ENCODE measurements at places on chromosomes 16 and 17. TPM values are rescaled to one million over a fixed set of nuclear protein-coding genes. Genes with fewer than 3 reads are reported as not detected.

DNA sequence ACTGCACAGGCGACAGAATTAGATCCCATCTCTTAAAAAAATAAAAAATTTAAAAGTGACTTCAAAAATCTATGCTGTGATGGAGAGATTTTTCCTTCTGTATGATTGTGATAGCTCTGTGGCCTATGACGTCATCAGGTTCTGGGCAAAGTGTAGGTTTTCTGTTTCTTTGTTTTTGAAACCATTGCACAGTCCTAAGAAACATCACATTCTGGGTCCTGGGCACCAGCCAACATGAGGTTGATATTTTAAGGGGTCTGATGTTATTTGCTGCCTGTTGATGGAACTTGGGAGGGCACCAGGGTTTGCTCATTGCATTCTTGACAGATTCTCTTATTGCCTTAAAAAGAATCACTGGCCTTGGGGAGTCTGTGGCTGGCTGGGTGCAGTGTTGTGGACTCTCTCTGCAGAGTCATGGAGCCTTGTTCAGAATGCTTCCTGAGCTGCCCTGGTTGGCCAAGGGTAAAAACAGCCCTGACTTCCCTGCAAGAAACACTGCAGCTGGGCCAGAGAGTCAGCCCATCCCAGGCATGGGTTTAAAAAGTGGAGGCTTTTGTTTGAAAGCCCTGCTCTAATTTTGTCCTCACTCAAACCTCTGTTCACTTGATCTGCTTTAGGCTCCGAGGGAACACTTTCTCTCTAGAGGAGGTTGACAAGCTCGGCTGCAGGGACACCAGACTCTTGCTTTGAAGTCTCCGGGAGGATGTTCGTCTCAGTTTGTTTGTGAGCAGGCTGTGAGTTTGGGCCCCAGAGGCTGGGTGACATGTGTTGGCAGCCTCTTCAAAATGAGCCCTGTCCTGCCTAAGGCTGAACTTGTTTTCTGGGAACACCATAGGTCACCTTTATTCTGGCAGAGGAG lies 10.5 kb upstream of the CYLD start:
- no peak for DNase-seq

- DNase-seq = no peak
These were observed 7.4 kb upstream of the TBX4 start for GRCh38 chr17:61444831-61445230.

DNA sequence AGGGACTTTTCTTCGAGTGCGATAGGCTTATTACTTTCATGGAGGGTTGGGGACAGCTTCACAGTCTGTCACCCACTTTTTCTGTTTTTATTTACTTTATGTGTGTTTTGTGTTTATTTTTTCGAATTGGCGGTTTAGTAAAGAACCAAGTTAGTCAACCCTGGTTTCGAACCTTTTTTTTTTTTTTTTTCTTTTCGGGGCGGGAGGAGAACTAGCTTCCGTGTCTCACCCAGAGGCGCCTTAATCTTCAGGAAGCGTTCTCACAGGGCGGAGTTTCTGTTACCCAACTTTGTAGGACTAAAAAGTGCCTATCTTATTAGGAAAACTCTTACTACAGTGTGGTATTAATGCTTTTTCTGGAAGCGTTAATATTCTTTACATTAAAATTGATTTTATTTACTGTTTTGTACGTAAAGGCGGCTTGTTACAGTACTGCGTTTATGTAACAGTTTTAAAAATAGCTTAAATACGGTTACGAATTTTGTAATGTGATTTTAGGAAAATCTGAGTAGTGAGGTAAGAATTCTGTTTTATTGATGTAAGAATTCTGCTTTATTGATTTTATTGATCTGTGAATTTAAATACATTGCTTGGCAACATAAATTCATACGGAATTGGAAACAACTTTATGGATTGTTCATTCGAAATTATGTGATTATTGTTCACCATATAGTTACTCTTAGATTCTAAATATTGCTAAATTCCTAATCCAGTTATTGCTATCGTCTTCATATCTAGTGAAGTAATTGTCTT lies 885 bp downstream of the ZNF207 start:
- DNase-seq = no peak

- no peak for DNase-seq
These were observed 39.9 kb upstream of the LONP2 start for GRCh38 chr16:48203974-48204824.

DNA sequence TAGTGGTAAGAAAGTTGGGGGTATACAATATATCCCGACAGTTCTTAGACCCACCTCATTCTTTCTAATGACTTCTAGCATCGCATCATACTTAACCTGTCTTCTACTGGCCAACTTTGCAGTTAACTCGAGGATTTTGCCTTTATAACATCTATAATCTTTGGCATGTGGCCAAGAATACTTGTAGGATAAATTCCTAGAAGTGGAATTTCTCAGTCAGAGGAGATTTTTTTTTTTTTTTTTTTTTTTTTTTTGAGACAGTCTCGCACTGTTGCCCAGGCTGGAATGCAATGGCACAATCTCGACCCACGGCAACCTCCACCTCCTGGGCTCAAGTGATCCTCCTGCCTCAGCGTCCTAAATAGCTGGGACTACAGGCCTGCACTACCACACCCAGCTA lies 253.5 kb downstream of the MRTFB start:
- no peak for DNase-seq

DNA sequence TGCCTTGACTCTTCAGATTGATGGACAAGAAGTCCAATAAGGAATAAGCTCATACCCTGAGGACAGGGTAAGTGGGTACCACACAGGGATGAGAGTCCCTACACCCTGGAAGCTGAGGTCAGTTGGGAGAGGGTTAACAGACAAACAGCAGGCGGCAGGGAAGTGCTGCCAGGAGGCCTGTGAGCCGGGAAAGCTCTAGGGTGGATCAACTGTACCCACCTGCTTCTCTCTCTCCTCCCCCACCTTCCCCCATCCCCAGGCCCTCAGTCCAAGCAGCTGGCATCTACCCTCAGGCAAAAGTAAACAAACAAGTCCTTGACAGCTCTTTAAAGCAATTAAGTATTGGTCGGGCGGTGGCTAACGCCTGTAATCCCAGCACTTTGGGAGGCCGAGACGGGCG lies 20.7 kb upstream of the MYLK3 start:
- no peak for DNase-seq

Gene TLCD2
- total RNA-seq = 10.1 TPM

- DNase-seq = no peak
These were observed 198.5 kb upstream of the HS3ST4 start for GRCh38 chr16:25493136-25493811.

Gene SULT1A4
- 39.2 TPM for total RNA-seq

- DNase-seq = no peak
These were observed 18.1 kb upstream of the FOXJ1 start for GRCh38 chr17:76159157-76159556.

GRCh38 chr17:9217151-9218056 lies 196.1 kb downstream of the NTN1 start:
- no peak for DNase-seq

- no peak for DNase-seq
These were observed 5.1 kb upstream of the NT5M start for GRCh38 chr17:17298108-17298507.

Gene ADCY9
- 10.7 TPM for total RNA-seq

DNA sequence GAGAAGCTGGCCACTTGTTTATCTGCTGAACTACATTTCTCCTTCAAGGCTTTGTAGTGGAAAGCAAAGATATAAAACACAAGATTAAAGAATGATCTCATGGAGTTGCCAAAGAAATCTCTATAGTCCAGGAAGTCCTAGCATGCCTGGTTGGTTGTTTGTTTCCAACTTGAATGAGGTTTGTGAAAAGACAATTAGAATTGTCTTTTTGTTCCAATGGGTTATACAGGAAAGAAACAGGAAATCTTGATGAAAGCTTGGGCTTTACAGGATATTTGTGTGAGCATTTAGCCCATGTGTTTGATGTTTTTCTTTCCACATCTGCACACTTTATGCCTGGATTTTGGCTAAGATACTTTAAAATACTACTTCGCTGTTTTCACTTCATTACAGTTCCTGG lies 273.4 kb downstream of the CEP112 start:
- no peak for DNase-seq

GRCh38 chr16:1579214-1579613 lies 32.7 kb downstream of the IFT140 start:
- DNase-seq = no peak

DNA sequence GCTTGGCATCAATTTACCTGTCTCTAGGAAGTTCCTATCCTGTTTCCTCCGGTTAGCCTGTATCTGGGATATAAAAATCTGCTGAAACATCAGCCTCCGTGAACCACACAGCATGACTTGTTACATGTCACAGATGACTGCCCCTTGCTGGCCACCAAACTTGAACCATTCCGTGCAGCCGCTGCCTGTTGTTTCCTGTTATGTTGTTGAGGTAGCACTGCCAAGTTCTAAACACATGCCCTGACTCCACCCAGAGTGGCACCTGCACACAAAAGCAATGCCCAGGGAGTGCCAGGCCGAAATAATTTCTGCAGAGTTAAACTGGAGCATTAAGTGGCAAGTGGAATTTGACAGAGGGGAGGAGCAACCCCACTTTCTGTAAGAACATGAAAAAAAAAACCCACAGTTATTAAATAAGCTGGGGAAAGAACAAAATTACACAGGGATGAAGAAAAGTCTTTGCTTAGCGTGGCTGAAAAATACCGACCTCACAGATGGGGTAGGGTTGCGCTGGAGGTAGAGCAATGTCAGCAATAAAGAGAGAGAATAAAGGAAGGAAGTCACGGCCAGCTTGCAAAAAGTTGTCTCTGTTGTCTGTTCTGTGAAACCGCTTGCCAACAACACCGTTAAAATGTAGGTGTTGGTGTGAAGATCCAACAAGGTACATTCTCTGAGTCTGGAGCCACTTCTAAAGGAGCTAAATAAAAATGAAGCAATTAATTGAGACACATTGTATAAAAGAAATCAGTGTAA lies 174.6 kb upstream of the CDH13 start:
- no peak for DNase-seq

DNA sequence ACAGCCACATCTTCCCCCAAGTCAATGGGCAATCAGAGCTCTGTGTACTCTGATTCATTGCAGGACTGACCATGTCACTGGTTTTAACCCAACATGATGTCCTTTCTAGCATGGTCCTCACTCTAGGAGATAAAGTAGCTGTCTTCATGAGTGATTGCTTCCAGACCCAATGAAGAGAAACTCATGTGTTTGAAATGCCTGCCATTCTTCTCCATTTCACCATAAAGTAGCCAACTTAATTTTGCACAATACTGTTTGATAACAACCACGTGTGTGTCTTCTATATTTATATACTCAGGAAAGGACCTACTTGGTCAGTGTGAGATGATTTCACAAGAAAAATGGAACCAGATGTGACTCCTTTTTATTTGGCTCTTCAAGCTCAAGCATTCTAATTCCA lies 172.5 kb downstream of the AXIN2 start:
- DNase-seq = no peak

GRCh38 chr17:75525806-75526554 lies 483 bp downstream of the LLGL2 start:
- no peak for DNase-seq

Gene KCNJ18
- total RNA-seq = not detected

GRCh38 chr17:51954232-51954765 lies 204.2 kb downstream of the CA10 start:
- DNase-seq = no peak

Gene HSD3B7
- 45.3 TPM for total RNA-seq

Gene CLEC19A
- total RNA-seq = not detected

- no peak for DNase-seq
These were observed 13.2 kb downstream of the COPZ2 start for GRCh38 chr17:48024149-48025039.

- DNase-seq = no peak
These were observed 91.8 kb downstream of the RGS9 start for GRCh38 chr17:65228734-65229620.

GRCh38 chr17:73686961-73687360 lies 42.7 kb upstream of the SDK2 start:
- DNase-seq = no peak

GRCh38 chr17:80527016-80527645 lies 17.5 kb upstream of the RPTOR start:
- no peak for DNase-seq

GRCh38 chr16:30526137-30526822 lies at the start of gene ZNF768:
Gene ZNF768 (minus strand): TSS chr16:30526566. CDS start chr16:30526413, 153 bp downstream.
- no peak for DNase-seq

DNA sequence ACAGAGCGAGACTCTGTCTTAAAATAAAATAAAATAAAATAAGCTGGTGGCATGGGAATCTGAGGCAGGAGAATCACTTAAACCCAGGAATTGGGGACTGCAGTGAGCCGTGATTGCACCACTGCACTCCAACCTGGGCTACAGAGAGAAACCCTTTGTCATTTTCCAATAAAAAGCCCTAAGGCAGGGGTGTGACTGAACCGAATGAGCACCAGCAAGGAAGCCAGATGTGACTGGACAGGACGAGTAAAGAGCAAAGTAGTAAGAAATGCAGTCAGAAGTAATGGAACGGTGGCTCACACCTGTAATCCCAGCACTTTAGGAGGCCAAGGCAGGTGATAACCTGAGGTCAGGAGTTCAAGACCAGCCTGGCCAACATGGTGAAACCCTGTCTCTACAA lies 3.8 kb upstream of the RPL23 start:
- no peak for DNase-seq

Gene SLFN12
- 12.8 TPM for total RNA-seq

DNA sequence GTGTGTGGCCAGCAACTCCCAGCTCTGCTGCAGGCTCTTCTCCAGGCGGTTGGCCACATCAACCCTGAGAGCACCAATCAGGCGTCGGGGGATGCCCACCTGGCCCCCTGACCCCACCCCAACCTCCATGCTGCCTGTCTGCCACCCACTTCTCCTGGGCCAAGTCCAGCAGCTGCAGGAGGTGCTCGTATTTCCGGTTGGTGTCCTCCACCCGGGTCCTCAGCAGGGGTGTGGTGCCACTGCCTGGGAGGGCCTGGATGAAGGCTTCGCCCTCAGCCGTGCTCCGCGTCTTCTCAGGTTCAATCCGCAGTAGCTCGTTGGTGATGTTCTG lies 44.6 kb downstream of the UBN1 start:
- DNase-seq = no peak

DNA sequence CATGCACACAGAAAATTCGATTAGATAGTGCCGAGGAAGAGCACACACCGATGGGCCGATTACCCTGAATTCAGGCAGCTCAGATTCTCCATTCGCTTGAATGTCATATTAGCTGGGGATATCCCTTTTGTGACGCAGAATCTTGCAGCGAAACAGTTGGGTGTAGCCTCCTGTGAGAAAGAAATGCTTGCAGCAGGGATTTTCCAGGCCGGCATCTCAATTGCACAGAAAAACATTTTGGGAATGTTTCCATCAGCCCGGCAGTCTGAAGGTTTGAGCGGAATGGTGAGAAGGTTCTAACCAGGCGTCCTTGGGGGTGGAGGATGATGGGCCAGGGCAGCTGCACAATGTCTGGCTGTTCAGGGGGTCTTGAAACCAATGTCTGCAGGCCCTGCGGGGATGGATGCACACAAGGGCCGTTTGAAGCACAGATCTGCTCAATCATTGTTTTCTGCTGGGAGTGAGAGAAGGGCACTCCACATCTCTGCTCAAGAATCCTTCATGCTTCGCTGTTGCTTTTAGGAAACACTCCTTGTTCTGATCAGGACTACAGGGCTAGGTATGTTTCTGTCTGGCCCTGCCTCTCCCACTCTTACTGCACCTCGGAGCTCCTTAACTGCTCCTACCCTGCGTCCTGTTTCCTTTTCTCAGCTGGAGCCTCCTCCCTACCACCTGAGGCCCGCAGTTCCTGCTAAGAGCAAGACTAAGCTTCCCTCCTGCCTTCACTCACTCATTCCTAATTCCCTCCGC lies 94.6 kb downstream of the CMIP start:
- DNase-seq = no peak

Gene SNAI3
- 2.3 TPM for total RNA-seq

GRCh38 chr16:14071576-14072271 lies 605 bp downstream of the MRTFB start:
- DNase-seq = no peak

Gene AOC2
- total RNA-seq = 6.5 TPM

GRCh38 chr17:63222655-63223054 lies 223.5 kb downstream of the CYB561 start:
- DNase-seq = no peak

Measured in omental fat pad (tissue), 4 donors.